ENCODE measurements at places on chromosomes 6 and 20.

DNA sequence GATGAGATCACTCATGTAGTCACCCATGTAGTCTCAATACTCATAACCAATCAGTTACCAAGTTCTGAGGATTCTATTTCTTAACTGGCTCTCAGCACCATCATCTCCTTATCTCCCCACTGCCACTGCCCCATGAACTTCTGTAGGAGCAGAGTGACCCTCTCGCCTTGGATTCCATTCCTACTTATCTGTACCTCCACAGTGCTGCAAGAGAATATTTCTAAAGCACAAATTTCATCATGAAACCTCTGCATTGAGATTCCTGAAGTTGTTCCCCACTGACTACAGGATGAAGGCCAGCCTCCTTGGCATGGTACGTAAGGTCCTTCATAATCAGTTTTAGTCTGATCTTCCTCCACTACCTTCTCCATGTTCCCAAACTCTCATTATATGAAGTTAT is 34.8 kb downstream of the BACH2 start:
- DNase-seq: no peak

- no peak for DNase-seq
Observed at GRCh38 chr20:35578469-35578868, 36.6 kb downstream of the ERGIC3 start.

DNA sequence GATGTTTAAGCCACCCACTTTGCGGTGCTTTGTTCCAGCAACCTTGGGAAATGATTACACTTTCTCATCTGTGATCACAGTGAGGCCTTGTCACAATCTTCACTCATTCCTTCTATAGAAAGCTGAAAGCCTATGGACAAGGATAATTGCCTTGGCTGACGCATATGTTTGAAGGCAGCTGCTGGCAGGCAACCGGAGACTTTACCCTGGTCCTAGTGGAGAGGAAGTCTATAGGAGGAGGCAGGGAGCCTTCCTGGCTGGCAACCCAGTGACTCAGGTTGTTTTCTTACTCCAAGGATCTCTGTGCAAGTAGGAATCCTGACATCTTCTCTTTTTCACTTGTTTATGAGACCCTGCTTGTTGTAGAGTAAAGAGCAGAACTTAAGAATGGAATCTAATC is 34.1 kb upstream of the ESR1 start:
- no peak for DNase-seq

- no peak for DNase-seq
Observed at GRCh38 chr20:62309947-62310756, 7.4 kb downstream of the ADRM1 start.

GRCh38 chr6:148404456-148405054 is 61.9 kb downstream of the SASH1 start:
- DNase-seq: no peak

Data from Caco-2 (cell line).